ENCODE measurements at places on chromosomes 1 and 21. TPM values are rescaled to one million over a fixed set of nuclear protein-coding genes. Genes with fewer than 3 reads are reported as not detected.

CYP4A22 gene
- not detected for total RNA-seq

GRCh38 chr1:5548266-5548665 lies 444.0 kb downstream of the NPHP4 start:
- no peaks in the 10 kb centered on the region for H3K27me3 ChIP-seq
- H3K4me1 ChIP-seq: no peaks in the 10 kb centered on the region
- H3K36me3 ChIP-seq: no peaks in the 10 kb centered on the region
- no peak overlapping the region for H3K27ac ChIP-seq

FLG gene
- not detected for total RNA-seq

DNA sequence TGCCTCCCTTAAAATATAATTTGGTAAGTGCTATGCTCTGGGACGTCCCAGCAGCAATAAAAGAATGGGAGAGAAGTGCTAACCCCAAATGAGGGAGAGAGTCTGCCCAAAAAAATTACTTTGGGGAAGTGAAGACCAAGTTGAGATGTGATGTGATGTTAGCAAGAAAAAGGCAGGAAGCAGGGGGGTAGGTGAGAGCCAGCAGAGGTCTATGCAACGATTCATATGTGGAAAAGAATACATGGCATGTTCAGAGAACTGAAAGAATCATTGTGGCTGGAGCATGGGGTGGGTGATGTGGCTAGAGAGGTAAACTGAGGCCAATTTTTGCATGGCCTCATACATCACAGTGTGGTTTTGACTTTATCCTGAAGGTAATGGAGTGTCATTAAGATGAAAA lies 5.6 kb upstream of the CTPS1 start:
- no peak overlapping the region for H3K27ac ChIP-seq
- DNase-seq: no peak
- no peak overlapping the region for H3K4me3 ChIP-seq
- H3K4me1 ChIP-seq: peaks cover 7% of the 10 kb centered on the region
- H3K36me3 ChIP-seq: no peaks in the 10 kb centered on the region
- no peaks in the 10 kb centered on the region for H3K27me3 ChIP-seq

DNA sequence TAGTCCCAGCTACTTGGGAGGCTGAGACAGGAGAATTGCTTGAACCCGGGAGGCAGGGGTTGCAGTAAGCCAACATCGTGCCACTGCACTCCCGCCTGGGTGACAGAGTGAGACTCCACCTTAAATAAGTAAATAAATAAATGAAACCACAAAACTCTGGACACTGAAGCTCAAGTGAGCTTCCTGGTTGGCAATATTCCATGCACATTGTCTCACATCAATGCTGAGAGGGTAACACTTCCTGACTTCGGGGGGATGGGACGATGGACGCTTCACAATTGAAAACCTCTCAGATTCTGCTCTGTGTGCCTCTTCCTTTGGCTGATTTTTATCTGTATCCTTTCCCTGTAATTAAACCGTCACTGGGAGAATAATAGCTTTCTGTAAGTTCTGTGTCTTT lies 70.0 kb upstream of the ZNF644 start:
- H3K4me3 ChIP-seq: peak overlapping the region; percentile 38
- H3K36me3 ChIP-seq: no peaks in the 10 kb centered on the region
- peaks cover 33% of the 10 kb centered on the region for H3K4me1 ChIP-seq
- no peaks in the 10 kb centered on the region for H3K27me3 ChIP-seq
- peak overlapping the region; percentile 95 for H3K27ac ChIP-seq

FCRL5 gene
- not detected for total RNA-seq

DNA sequence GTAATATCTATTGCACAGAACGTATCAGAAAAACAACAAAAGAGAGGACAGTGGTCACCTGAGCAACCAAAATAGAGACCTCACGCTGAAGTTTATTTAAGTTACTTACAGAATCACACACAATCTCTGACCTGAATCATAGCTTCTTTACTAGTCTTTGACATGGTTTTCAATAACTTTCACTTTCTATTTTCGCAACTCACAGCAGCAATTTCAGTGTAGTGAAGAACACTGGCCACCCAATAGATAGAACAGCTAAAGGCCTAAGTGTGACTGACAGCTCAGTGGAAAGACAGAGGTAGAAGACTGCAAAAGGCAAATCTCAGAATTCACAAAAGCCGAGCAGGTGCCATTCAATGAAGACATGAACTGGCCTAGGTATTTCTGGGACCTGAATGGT lies 435.6 kb upstream of the CHRM3 start:
- H3K36me3 ChIP-seq: no peaks in the 10 kb centered on the region
- H3K27me3 ChIP-seq: no peaks in the 10 kb centered on the region
- no peak for DNase-seq
- peak overlapping the region; percentile 18 for H3K4me3 ChIP-seq
- H3K4me1 ChIP-seq: no peaks in the 10 kb centered on the region

GRCh38 chr1:184930232-184930631 lies 44.1 kb downstream of the NIBAN1 start:
- H3K27ac ChIP-seq: no peak overlapping the region
- H3K36me3 ChIP-seq: no peaks in the 10 kb centered on the region
- peaks cover 30% of the 10 kb centered on the region for H3K4me1 ChIP-seq
- H3K4me3 ChIP-seq: peak overlapping the region; percentile 36

GRCh38 chr1:112143871-112144441 lies 154.5 kb upstream of the KCND3 start:
- peaks cover 55% of the 10 kb centered on the region for H3K27me3 ChIP-seq
- DNase-seq: peak; percentile 6
- H3K36me3 ChIP-seq: no peaks in the 10 kb centered on the region
- no peak overlapping the region for H3K27ac ChIP-seq
- no peaks in the 10 kb centered on the region for H3K4me1 ChIP-seq

GRCh38 chr1:119469741-119470140 lies 37.3 kb upstream of the HSD3B1 start:
- H3K27me3 ChIP-seq: peaks cover 4% of the 10 kb centered on the region
- no peaks in the 10 kb centered on the region for H3K4me1 ChIP-seq
- H3K4me3 ChIP-seq: no peak overlapping the region

DNA sequence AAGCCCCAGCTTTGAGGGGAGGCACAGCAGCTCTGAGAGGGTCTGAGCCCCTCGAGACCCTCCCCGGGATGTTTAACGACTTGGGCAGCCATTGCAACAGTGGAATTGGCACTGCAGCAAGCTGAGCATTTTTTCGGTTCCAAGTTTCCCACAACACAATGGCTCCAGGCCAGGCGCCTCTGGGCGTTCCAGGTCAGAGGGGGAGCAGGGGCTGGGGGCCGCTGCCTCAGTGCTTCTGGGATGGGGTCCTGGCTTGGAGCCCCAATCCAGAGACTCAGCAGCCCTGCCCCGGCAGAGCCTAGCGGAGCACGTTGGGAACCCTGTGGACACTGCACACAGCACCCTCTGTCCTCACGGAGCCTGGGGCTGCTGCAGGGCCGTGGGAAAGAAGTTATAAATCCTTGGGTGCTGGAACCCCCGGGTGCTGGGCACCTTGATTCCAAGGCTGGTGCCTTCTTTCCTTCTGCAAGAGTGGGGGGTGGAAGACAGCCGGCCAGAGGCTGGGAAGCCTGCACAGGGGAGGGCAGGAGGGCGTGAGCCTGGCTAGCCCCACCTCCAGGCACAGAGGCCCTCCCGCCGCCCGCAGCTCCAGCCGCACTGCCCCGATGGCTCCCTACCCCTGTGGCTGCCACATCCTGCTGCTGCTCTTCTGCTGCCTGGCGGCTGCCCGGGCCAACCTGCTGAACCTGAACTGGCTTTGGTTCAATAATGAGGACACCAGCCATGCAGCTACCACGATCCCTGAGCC lies 50.1 kb downstream of the COL18A1 start:
- DNase-seq: peak; percentile 73
- no peak overlapping the region for H3K27ac ChIP-seq
- no peaks in the 10 kb centered on the region for H3K36me3 ChIP-seq
- no peak overlapping the region for H3K4me3 ChIP-seq

DNA sequence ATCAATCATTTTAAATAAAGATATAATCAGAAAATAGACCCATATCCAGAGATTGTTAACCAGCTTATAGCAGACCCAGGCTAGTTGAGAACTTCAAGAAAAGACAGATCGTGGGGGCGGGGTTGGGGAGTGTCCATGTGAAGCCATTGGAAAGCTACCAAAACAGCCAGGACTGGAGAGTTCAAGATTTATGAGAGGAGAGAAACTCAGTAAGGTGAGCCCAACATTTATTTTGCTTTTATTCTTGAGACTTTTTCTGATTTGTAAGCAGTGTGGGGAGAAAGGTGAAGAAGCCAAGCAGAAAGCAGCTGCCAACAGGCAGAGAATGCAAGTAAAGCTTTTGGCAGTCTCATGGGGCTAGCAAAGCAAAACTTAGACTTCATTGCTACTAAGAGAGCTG lies 179.9 kb downstream of the VPS13D start:
- H3K27me3 ChIP-seq: no peaks in the 10 kb centered on the region
- peaks cover 32% of the 10 kb centered on the region for H3K4me1 ChIP-seq
- no peak for DNase-seq
- no peak overlapping the region for H3K27ac ChIP-seq
- H3K4me3 ChIP-seq: no peak overlapping the region
- no peaks in the 10 kb centered on the region for H3K36me3 ChIP-seq
